ENCODE measurements at places on chromosomes 7 and 10.

DNA sequence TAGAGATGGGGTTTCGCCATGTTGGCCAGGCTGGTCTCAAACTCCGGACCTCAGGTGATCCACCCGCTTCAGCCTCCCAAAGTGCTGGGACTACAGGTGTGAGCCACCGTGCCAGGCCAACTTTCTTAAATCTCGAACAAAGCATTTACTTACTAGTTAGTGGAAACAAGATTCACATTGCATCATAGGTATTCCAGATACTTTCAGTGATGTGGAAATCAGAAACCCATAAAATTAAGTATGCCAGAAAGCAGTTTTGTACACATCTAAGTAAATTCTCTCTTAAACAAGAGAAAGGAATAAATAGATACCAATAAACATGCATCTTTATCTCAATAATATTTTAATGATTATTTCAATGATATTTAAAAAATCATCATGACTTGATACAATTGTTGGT lies 75.5 kb downstream of the DGKI start:
- DNase-seq = no peak

GRCh38 chr10:78290131-78290750 lies 256.6 kb downstream of the RPS24 start:
- no peak for DNase-seq

DNA sequence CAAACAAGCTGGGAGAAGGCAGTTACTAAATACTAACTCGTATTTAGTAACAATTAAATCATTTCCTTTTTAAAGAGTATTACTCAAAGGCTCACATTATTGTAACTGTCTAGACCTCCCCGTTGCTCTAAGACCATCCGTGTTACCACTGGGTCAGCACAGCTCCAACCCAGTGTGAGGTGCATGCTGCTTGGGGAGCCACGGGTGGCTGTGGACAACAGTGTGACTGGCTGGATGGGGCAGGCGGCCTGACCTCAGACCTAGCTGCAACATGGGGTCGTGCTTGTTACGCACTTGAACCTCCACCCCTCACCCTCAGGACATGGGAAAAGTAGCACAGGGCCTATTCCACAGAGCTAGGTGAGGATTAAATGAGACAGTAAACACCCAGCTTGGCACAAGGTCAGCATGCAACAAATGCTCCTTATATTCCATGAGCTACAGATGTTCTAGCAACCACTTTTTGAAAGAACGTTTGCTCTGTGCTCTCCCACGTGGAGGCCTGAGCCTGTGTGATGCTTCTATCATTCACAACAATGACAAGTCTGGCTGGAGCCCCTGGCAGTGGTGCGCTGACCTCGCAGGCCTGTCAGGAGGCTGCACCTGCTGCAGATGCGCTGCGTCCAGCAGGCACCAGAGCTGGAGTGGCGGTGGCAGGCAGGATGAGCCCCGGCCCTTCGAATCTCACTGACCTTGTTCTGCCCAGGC lies 135.7 kb downstream of the PKD1L1 start:
- no peak for DNase-seq

GRCh38 chr7:151833691-151834090 lies 43.2 kb downstream of the PRKAG2 start:
- DNase-seq = no peak

- no peak for DNase-seq
Measured at GRCh38 chr7:55254242-55254595, 110.9 kb upstream of the LANCL2 start.
